Muscle of leg (tissue), 16 donors: ENCODE measurements at places on chromosomes 4 and X. TPM values are rescaled to one million over a fixed set of nuclear protein-coding genes. Genes with fewer than 3 reads are reported as not detected.

USP26 gene
- not detected for total RNA-seq

GRCh38 chr4:76926841-76927240 lies 22.7 kb upstream of the SEPTIN11 start:
- no peak for DNase-seq

- no peak for DNase-seq
These were observed 37.8 kb downstream of the CNKSR2 start for GRCh38 chrX:21412029-21412428.

- no peak for DNase-seq
These were observed 60.3 kb downstream of the MTHFD2L start for GRCh38 chr4:74218201-74218600.

DNA sequence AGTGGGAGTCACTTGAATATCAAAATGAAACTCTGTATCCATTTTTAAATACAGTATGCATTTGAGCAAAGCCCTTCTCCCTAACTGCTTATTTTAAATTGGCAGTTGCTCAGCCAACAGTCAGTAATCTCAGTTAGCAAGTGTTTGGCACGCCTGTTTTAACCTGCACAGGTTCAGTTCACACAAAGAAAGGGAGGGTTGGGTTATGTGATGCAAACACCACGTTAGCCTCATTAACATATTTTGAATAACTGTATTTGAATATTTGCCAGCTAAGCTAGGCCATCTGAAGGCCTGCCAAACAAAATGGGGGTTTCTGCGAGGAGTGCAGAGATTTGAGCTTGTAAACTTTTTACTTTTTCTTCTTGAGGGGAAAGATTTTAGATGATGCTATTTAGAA lies 19.8 kb downstream of the GAB1 start:
- DNase-seq, result peak; percentile 49

GRCh38 chr4:188719794-188720193 lies 580.6 kb downstream of the TRIML1 start:
- no peak for DNase-seq

DNA sequence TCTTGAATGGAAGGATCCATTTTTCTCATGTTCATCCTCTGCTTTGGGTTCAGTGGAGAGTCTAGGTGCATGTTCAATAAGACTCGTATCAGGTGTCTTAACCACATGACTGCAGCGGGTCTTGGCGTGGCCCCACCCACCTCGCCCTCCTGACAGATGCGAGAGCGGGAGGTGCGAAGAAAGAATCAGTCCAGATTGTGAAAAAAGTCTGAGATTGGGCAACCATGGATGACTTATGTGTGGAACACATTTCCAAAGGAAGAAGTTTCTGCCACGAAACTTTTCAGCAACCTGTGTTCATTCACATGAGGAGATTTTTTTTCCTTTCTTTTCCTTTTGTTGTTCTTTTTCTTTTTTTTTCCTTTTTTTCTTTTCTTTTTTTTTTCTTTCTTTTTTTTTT lies 66.8 kb downstream of the NSD2 start:
- no peak for DNase-seq

DNA sequence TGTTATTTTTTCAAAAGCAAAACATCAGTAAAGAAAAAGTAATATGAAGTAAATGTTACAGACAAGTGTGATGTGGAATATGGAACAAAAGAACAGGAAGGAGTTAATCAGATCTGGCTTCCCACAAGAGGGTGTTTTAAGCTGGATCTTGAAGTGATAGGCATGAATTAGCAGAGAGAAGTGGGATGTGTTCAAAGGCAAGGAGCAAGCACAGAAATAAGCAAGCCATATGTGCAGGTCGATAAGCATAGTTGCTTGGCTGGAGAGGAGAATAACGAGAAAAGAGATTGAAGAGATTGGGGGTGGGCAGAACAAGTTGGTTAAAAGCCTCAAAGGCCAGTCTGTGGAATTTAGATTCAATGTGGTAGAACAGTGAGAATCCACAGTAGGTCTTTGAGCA lies 60.9 kb upstream of the PRPS1 start:
- no peak for DNase-seq

DNA sequence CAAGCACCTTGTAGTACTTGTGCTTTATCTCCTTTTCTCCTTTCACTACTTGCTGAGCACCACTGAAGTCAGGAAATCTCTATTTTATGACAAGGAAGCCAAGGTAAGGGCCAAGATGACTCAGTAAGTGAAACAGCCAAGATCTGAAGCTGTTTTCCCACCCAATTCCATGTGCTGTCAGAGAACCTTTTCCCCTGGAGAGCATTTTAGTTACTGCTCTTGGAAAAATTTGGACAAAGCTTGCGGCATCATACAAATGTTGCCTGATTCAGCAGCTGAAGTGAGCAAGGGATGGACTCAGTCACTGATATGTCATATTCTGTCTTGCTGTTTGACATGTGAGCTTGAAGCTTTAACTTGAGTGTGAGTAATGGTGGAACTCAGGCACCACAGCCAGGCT lies 391.4 kb downstream of the RAB28 start:
- peak; percentile 92 for DNase-seq
